Cortex of kidney (tissue), 1 donor: ENCODE measurements at places on chromosomes 16 and 17.

DNA sequence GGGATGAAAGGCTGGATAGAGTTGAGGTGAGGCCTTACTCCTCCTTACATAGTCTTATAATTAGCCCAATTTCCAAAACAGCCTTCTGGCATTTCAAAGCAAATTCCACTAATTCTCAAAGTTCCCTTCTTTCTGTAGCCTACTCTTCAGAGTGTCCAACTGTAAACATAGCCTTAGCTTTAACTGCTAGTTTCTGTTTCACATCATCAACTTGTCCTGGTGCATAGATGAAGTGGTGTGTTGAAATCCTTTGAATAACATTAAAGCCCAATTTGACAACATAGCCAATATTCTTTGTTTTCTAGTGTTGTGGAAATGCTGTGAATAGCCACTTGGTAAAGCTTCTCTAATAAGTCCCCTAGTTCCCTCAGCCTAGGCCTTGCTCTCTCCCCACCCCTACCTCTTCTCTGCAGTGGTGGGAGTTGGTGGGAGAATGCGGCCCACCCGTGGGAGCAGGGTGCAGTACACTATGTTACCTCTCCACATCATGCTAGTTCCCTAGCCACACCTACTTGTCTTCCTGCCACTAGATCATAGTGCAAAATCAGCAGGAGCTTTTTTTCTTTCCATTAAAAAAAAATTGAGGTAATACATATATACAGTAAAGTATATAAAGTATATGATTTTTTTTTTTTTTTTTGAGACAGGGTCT is 127.0 kb upstream of the HAS3 start:
- DNase-seq: no peak

DNA sequence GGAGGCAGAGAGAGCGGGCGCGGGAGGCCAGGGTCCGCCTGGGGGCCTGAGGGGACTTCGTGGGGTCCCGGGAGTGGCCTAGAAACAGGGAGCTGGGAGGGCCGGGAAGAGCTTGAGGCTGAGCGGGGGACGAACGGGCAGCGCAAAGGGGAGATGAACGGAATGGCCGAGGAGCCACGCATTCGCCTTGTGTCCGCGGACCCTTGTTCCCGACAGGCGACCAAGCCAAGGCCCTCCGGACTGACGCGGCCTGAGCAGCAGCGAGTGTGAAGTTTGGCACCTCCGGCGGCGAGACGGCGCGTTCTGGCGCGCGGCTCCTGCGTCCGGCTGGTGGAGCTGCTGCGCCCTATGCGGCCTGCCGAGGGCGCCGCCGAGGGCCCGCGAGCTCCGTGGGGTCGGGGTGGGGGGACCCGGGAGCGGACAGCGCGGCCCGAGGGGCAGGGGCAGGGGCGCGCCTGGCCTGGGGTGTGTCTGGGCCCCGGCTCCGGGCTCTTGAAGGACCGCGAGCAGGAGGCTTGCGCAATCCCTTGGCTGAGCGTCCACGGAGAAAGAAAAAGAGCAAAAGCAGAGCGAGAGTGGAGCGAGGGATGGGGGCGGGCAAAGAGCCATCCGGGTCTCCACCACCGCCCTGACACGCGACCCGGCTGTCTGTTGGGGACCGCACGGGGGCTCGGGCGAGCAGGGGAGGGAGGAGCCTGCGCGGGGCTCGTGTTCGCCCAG is 1.2 kb upstream of the CBX4 start:
- no peak for DNase-seq

GRCh38 chr17:9408381-9408780 is 167.2 kb downstream of the STX8 start:
- no peak for DNase-seq

GRCh38 chr16:28067604-28068379 is 4.3 kb upstream of the GSG1L start:
- no peak for DNase-seq

GRCh38 chr17:17681187-17681743 is at the start of gene RAI1:
Gene RAI1 (plus strand): TSS chr17:17681458. CDS start chr17:17792949, 111,491 bp downstream.
- no peak for DNase-seq

DNA sequence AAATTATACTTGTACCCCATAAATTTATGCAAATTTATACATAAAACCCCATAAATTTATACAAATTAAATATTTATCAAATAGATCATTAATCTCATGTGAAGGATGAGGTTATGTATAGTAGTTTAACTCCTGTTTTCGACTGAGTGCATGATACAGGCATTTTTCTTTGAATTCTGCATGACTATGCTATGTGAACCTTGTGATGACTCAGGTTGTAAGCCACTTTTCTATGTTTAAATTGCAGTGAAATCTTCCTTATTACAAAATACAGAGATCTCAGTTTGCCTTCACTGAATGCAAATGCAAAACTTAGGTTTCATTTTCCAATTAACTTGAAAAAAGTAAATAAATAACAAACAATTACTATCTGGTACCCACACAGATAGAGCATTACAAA is 843.7 kb downstream of the CDH11 start:
- DNase-seq: no peak

- no peak for DNase-seq
Observed at GRCh38 chr17:31269578-31269983, 27.5 kb downstream of the OMG start.

DNA sequence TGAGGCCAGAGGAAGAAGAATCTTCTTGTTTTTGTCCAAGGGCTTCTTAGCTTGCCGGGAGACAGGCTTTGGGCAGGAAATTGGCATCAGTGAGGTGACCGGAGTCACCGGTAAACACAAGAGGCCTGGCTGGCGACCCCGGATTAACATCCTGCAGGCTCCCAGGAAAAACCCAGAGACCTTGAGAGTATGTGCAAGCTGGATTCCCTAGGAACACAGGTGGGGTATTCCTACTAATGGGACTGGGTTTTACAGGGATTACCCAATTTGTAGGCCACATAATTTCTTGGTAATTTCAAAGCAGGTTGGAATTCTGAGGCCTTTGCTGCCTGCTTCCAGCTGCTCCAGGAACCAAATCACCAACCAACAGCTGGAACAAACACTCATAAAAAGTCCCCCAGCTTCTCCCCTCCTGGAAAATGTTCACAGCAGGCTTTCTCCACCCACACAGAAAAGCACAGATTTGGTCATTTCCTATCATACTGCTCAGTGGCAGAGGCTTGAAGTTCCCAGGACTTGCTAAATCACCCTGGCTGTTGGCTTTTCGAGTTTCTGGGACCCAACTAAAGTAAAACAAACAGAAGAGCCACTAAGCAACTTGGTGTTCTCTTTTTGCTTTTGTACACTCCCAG is 258.8 kb downstream of the IRF8 start:
- no peak for DNase-seq

DNA sequence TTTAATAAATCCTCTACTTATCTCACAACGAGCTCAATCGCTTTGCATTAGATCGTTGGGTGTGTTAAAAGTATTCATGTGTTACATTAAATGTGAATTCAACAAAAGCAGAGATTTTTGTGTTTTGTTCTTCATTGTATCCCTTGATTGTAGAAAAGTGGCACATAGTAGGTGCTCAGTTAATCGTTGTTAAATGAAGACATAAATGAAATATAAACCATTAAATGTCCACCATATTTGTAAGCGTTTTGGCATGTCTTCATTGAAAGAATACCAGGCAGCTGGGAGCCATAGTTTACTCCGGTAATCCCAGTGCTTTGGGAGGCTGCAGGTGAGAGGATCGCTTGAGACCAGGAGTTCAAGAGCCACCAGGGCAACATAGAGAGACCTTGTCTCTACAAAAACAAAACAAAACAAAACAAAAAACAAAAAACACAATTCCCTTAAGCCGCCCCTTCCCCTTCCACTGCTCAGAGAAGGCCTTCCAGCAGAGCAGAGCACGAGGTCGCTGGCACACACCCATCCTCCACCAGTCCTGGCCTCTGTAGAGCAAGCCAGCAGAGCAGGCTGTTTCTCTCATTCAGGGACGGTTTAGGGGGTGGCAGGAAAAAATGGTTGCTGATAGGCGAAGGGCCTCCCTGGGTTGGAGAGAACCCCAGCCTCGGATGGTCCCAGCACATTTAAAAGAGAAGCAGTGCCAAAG is 673 bp upstream of the CHD9 start:
- DNase-seq: no peak

DNA sequence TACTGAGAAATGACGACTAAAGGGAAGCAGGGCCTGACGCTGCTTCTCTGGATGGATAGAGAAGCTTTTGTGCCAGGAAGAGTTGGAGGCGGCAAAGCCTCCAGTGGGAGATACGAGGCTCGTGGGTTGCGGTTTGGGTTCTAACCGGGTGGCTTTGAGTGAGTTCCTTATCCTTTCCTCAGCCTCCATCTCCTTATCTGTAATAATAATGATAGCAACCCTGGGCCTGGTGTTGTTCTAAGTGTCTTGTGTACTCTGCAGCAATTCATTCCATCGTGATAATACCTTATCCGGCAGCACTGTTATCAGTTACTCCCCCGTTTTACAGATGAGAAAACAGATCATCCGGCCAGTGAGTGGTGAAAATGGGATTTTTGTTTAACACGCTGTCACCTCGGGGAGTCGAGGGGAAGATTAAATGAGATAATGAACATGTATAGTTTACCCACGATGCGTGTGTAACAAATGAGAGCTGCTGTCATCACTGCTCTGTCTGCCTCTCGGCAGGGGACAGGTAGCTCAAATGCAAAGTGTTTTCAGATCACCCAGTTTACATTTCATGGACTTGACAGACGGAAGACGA is 52.0 kb upstream of the LHX1 start:
- DNase-seq: no peak

- no peak for DNase-seq
Observed at GRCh38 chr17:75348386-75349012, 57.0 kb downstream of the GRB2 start.

DNA sequence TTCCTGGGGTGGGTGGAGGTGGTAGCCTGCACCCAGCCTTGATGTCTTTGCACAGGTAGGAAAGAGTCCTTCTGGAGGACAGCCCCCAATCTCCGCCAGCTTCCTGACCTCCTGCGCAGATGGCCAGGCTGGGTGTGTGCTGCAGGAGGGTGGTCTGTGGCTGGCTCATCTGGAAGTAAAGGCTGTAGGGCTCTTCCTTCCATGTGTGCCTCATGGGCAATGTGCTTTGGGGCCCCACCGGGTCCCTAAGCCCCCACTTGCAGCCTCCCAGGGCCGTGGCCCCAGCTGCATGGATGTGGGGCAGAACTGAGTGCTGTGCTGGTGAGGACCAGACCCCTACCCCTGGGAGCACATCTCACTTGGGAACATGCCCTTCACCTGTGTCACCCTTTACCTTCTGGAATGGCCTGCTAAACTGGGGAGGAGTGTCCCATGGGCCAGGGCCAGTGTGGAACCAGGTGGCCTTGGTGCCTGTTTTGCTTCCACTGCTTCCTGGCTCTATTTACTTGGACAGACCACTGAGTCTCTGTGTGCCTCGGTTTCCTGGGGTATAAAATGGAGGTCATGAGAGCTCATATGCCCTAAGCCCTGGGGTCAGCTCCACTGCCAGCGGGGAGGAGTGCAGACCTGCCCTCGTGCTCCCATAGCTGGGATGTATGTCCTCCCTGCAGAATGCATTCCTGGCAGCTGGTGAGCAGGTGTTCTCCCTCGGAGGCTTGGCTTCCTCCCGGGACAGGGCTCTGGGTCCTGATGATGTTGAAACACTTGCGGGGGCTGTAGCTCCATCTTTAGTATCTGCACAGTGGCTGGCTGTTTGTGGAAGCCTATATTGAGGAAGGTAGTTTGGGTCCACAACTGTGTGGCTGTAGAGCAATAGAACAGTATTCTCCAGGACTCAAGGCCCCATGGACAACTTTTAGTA is 18.0 kb downstream of the MPRIP start:
- DNase-seq: no peak

GRCh38 chr16:84585886-84586285 is 32.0 kb downstream of the COTL1 start:
- no peak for DNase-seq

- DNase-seq: no peak
Observed at GRCh38 chr16:67538666-67539101, 10.1 kb downstream of the RIPOR1 start.

DNA sequence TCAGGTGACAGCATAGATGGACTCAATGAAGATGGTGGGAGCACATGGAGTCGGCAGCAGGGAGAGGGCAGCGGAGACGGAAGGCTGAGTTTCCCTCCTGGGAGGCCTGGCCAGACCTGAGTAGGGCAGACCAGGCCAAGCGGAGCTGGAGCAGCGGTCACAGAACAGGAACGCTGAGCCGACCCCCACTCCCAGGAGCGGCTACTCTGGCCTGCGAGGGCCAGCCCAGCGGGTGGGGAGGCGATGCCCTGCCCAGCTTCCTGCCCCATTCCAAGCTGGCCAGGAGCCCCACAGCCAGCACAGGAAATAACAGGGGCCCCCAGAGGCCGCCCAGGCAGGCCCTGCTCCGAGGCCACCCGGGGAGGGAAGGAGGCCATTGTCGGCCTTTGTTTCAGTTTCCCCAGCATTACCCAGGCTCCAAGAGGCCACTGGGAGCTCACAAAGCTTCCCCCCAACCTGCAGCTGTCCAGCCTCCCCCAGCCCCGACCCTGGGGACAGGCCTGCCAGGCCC is 79.8 kb downstream of the ZNF423 start:
- no peak for DNase-seq

- no peak for DNase-seq
Observed at GRCh38 chr16:55822280-55822810, 10.6 kb downstream of the CES1 start.

DNA sequence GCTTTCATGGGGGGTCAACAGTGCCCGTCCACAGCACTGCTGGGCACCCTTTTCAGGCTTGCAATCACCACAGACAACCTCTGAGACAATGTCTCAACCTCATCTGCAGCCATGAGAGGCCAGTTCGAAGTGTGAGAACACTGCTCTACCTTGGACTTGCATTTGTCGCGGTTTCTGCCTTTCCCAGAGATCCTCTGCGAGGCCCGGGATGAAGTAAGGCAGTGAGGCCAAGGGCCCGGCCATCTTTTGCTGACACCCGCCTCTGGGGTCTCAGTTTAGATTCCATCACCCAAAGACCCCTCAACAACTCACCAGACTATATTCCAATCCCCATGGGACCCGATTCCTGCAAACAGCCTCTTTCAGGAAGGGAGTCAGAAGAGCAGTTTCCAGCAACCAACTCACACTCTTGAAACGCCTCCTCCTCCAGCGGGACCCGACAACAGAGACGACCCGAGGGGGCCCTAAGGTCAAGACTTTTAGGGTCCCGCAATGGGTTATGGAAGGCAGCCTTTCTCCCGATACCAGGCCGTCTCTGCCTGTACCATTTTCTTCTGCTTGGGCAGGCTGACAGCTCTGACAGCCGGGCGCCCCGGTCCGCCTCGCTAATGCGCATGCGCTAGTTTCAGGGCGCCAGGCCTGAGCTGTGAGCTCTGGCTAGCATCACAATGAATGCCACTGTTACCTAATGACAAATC is 576.0 kb downstream of the KCNJ18 start:
- DNase-seq: no peak

DNA sequence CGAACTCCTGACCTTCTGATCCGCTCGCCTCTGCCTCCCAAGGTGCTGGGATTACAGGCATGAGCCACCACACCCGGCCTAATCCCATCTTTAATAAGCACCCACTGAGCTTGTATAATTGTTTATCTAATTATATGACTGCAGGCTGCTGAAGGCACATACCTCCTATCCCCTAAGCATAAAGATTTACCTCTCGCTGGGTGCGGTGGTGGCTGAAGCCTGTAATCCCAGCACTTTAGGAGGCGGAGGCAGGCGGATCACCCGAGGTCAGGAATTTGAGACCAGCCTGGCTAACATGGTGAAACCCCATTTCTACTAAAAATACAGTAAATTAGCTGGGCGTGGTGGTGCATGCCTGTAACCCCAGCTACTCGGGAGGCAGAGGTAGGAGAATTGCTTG is 20.1 kb upstream of the YWHAE start:
- DNase-seq: no peak
